ENCODE measurements at places on chromosomes 11 and 22. TPM values are rescaled to one million over a fixed set of nuclear protein-coding genes. Genes with fewer than 3 reads are reported as not detected.

PTH gene
- not detected for total RNA-seq

WBP2NL gene
- total RNA-seq: 2.9 TPM

VWCE gene
- 0.94 TPM for total RNA-seq

GAL3ST3 gene
- total RNA-seq: not detected

OR51V1 gene
- total RNA-seq: not detected

DNA sequence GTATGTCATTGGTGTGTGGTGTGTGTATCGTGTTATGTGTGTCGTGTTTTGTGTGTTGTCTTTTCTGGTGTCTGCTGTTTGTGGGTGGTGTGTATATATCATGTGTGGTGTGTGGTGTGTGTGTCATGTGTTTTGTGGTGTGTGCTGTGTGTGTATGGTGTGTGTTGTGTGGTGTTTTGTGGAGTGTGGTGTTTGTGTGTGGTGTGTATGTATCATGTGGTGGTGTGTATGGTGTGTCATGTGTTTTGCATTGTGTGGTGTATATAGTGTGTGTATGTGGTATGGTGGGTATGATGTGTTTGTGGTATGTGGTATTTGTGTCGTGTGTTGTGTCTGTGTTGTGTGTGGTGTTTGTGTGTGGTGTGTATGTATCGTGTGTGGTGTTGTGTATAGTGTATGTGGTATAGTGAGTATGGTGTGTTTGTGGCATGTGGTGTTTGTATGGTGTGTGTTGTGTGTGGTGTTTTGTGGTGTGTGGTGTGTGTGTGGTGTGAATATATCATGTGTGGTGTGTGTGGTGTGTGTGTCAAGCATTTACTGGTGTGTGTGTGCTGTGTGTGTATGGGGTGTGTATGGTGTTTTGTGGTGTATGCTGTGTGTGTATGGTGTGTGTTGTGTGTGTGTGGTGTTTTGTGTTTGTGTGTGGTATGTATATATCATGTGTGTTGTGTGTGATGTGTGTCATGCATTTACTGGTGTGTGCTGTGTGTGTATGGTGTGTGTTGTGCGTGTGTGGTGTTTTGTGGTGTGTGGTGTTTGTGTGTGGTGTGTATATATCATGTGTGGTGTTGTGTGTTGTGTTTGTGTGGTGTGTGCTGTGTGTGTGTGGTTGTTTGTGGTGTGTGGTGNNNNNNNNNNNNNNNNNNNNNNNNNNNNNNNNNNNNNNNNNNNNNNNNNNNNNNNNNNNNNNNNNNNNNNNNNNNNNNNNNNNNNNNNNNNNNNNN is 12.7 kb downstream of the PIM3 start:
- H3K27ac ChIP-seq: no peak overlapping the region
- no peaks in the 10 kb centered on the region for H3K36me3 ChIP-seq
- no peak overlapping the region for H3K4me3 ChIP-seq
- DNase-seq: no peak
- H3K27me3 ChIP-seq: no peaks in the 10 kb centered on the region

DNA sequence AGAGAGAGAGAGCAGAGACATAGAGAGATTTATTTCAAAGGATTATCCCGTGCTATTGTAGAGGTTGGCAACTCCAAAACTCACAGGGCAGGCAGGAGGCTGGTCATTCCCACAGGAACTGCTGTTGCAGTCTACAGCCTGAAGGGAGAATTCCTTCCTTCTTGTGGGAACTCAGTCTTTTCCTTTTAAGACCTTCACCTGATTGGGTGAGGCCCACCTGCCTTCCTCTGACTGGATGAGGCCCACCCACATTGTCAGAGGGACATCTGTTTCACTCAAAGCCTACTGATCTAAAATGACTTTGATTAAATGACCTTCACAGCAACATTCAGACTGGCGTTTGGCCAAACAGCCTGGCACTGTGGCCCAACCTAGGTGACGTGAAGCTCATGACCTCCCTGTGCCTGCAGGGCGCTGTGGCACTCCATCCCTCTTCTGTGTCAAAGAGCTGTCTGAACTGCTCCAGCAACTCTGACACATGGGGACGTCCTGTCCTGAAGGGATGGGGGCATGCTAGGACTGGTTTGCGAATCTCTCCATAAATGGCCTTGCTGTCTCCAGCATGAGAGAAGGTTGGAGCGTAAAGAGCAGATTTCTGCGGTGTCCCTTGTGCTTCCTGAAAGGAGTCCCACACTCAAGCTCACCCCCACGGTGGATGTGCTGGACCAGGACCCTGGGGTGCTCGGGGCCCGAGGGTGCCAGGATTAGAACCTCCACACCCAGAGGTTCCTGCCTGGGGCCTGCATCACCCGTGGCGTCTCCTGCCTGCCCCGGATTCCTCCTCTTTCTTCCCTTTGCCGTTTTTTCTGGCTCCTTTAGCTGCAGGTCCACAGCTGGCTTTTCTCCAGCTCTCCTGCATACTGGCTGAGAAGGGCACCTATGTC is 20.7 kb downstream of the KRTAP5-5 start:
- H3K27me3 ChIP-seq: no peaks in the 10 kb centered on the region
- no peak overlapping the region for H3K27ac ChIP-seq
- DNase-seq: no peak
- no peak overlapping the region for H3K4me3 ChIP-seq

- H3K36me3 ChIP-seq: no peaks in the 10 kb centered on the region
- no peaks in the 10 kb centered on the region for H3K4me1 ChIP-seq
- no peak for DNase-seq
These were observed 188.2 kb downstream of the ST3GAL4 start for GRCh38 chr11:126543691-126544090.

- H3K27me3 ChIP-seq: no peaks in the 10 kb centered on the region
- no peaks in the 10 kb centered on the region for H3K36me3 ChIP-seq
- no peak overlapping the region for H3K27ac ChIP-seq
- DNase-seq: no peak
- no peak overlapping the region for H3K4me3 ChIP-seq
These were observed 33.9 kb upstream of the TCF20 start for GRCh38 chr22:42304324-42304790.

DNA sequence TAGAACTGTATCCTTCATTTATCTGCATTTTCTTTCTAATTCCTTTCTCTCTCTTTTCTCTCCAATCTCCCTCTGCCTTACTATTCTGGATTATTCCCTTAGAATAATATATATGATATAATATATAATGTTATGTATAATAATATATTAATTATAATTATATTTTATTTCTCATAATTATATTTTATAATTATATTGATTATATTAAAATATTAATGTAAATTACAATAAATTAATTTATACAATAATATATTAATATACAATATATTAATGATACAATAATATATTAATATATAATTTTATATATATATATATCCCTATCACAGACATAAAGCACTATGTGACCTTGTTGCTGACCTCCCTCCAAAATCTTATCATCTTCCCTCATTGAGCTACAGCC is 661.3 kb upstream of the CHORDC1 start:
- no peak overlapping the region for H3K27ac ChIP-seq
- no peaks in the 10 kb centered on the region for H3K4me1 ChIP-seq
- no peak overlapping the region for H3K4me3 ChIP-seq
- no peak for DNase-seq
- no peaks in the 10 kb centered on the region for H3K36me3 ChIP-seq

DNA sequence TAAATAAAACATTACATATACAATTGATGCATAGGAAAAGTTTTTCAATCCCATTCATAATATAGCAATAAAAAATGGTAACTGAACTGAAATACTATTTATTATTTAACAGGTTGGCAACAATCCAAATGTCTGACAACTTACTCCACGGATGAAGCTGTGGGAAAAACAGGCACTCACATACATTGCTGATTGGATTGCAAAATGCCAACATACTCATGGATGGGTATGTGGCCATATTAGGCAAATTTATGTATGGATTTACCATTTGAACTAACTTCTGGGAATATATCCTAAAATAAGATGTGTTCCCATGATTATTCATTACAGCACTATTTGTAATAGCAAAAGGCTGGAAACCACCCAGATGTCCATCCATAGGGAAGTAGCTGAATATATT is 3.2 kb upstream of the BIRC2 start:
- H3K36me3 ChIP-seq: peaks cover 3% of the 10 kb centered on the region
- H3K4me3 ChIP-seq: no peak overlapping the region
- H3K27me3 ChIP-seq: no peaks in the 10 kb centered on the region
- no peak for DNase-seq
- peaks cover 24% of the 10 kb centered on the region for H3K4me1 ChIP-seq

DNA sequence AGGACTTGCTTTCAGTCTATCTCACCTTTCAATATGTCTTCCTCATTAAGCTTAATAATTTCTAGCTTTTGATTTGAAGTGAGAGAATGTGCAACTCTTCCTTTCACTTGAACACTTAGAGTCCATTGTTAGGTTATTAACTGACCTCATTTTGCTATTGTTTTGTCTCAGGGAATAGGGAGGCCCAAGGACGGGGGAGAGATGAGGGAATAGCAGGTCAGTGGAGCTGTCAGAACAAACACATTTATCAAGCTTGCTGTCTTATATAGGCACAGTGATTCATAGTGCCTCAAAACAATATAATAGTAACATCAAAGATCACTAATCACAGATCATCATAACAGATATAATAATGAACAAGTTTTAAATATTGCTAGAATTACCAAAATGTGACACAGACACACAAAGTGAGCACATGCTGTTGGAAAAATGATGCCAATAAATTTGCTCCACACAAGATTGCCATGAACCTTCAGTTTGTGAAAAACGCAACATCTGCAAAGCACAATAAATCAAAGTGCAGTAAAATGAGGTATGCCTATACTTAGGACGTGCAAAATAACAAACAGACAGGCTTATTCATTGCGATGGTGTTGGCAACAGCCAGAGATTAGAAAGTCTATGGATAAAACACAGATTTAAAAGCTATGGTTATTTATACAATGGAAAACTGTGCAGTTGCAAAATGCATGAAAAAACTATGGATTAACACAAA is 106.3 kb upstream of the TEAD1 start:
- no peak overlapping the region for H3K4me3 ChIP-seq
- H3K27ac ChIP-seq: no peak overlapping the region
- no peaks in the 10 kb centered on the region for H3K36me3 ChIP-seq
- no peaks in the 10 kb centered on the region for H3K4me1 ChIP-seq
- no peak for DNase-seq
- peaks cover 6% of the 10 kb centered on the region for H3K27me3 ChIP-seq

DNA sequence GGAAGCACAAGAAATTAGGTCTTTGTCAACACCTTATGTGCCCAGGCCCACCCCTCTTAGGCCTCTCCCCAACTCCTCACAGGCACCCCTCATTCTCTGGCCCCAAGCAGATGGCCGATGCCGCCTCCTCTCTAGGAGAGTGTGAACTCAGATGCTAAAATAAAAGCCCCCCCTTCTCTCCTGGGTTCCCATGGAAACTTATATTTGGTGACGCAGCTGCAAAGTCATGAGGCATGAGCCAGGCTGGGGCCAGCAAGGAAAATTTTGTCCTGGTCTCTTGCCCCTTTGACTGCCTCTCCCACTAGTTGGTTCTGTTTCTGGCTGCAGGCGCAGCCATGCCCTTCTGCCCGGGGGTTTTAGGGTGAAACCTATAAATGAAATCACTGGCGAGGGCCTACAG is 11.8 kb downstream of the RCOR2 start:
- DNase-seq: no peak
- no peaks in the 10 kb centered on the region for H3K27me3 ChIP-seq
- H3K4me1 ChIP-seq: no peaks in the 10 kb centered on the region
- no peak overlapping the region for H3K4me3 ChIP-seq

DNA sequence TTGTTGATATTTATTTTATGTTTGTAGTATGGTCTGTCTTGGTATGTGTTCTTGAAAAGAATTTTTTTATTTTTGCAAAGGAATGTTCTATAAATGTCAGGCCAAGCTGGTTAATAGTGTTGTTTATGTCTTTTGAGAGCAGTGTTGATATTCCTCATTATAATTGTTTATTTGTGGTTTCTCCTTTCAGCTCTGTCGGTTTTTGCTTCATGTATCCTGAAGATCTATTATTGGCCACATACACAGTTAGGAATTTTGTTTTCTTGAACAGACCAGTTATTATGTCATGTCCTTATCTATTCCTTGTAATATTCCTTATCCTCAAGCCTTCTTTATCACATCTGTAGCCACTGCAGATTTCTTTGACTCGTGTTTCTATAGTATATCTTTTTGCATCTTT is 56.5 kb downstream of the PDHX start:
- H3K4me1 ChIP-seq: no peaks in the 10 kb centered on the region
- no peaks in the 10 kb centered on the region for H3K27me3 ChIP-seq
- H3K4me3 ChIP-seq: no peak overlapping the region
- no peak overlapping the region for H3K27ac ChIP-seq

- H3K4me1 ChIP-seq: peaks cover 96% of the 10 kb centered on the region
- H3K27ac ChIP-seq: peak overlapping the region; percentile 81
- H3K4me3 ChIP-seq: peak overlapping the region; percentile 73
- no peaks in the 10 kb centered on the region for H3K36me3 ChIP-seq
These were observed 23.6 kb downstream of the FLI1 start for GRCh38 chr11:128717516-128717915.

DNA sequence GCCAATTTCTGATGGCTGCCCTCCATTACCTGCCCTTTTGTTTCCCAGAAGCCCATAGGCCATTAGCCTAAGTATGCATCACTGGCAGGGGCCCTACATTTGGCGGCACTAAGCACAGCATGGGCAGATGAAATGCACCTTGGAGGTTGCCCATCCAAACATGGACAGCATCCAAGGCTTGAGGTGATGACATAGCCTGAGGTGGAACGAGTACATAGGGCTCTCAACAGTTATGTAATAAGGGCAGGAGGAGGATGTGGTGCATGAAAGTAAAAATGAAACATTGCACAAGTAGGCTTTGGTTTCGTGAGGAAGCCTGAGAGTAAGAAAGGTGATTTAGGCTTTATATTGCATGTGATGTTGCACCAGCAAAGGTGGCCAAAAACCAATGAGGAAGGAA is 148.1 kb downstream of the FAM76B start:
- DNase-seq: peak; percentile 92
- no peaks in the 10 kb centered on the region for H3K27me3 ChIP-seq
- H3K27ac ChIP-seq: peak overlapping the region; percentile 80
- H3K36me3 ChIP-seq: no peaks in the 10 kb centered on the region

GRCh38 chr22:35399114-35399677 is 744 bp upstream of the MCM5 start:
- peak overlapping the region; percentile 89 for H3K4me3 ChIP-seq
- peaks cover 16% of the 10 kb centered on the region for H3K36me3 ChIP-seq
- H3K27ac ChIP-seq: peak overlapping the region; percentile 79
- no peak for DNase-seq
- H3K4me1 ChIP-seq: peaks cover 28% of the 10 kb centered on the region

DNA sequence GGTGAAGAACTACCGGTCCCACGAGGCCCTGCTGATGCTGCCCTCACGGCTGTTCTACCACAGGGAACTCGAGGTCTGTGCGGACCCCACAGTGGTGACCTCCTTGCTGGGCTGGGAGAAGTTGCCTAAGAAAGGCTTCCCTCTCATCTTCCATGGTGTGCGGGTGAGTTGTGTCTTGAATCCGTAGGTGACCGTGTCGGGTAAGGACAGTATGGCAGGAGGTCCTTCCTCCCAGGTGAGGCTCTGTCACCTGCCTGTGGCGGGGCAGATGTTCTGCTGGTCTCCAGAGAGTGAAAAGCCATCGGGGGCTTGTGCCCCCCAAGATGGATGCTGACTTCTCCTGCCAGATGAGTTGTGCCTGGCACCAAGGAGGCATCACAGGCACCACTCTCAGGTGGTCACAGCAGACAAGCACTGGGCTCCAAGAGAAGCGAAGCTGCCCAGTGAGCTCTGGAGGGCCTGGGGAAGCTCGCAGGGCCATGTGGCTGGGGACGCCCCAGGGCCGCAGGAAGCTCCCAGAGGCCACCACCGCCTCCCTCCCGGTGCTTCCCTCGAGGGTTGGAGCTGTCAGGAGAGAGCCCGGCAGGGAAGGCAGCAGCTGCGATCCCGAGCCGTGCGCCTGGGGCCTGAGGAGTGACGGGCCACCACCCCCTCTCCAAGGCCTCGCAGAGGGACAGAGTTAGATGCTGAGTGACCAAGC is 17.3 kb upstream of the PANX2 start:
- H3K4me3 ChIP-seq: no peak overlapping the region
- H3K4me1 ChIP-seq: peaks cover 3% of the 10 kb centered on the region
- H3K27me3 ChIP-seq: no peaks in the 10 kb centered on the region
- H3K27ac ChIP-seq: no peak overlapping the region
- no peaks in the 10 kb centered on the region for H3K36me3 ChIP-seq
- DNase-seq: no peak

Measured in CD4-positive, CD25-positive, alpha-beta regulatory T cell (primary cell).